ENCODE measurements at places on chromosomes 7 and 10. TPM values are rescaled to one million over a fixed set of nuclear protein-coding genes. Genes with fewer than 3 reads are reported as not detected.

GALNT17 gene
- total RNA-seq = 3.5 TPM

TMEM229A gene
- not detected for total RNA-seq

CLRN3 gene
- total RNA-seq = not detected

GCK gene
- not detected for total RNA-seq

- no peak for DNase-seq
- no peaks in the 10 kb centered on the region for H3K27me3 ChIP-seq
- H3K27ac ChIP-seq = no peak overlapping the region
Measured at GRCh38 chr10:2978111-2978510, 89.2 kb upstream of the PFKP start.

DNA sequence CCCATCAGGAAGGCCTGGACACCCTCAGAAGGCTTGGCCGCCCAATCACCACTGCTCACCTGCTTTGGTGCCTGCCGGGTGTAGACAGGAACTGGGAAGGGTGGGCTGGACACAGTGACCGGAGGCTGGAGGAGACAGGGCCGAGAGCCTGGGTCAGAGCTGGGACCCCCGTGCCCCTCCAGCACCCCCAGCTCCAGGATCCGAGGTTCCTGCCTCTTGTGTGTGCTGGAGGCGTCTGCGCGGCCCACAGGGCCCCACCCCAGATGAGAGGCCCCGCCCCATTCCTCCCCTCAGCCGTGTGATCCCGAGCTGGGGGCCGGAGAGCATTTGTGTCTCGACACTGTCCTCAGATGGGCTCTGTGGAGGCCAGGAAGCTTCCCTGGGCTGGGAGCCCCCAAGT, 9.4 kb downstream of the ADAM8 start:
- no peaks in the 10 kb centered on the region for H3K27me3 ChIP-seq
- no peak overlapping the region for H3K4me3 ChIP-seq
- no peaks in the 10 kb centered on the region for H3K36me3 ChIP-seq
- no peak for DNase-seq
